Fibroblast of skin of back (primary cell): ENCODE measurements at places on chromosomes 6 and 20.
A peak's percentile ranks its signal among the peaks of the same experiment; 100 is the strongest.

GRCh38 chr6:168968228-168968627, 285.4 kb downstream of the THBS2 start:
- DNase-seq, result peak; percentile 83

- DNase-seq, result no peak
Measured at GRCh38 chr20:63942250-63942951, 13.8 kb downstream of the UCKL1 start.

- peak; percentile 18 for DNase-seq
Measured at GRCh38 chr6:84093441-84094435, 60.2 kb downstream of the MRAP2 start.

GRCh38 chr6:154479351-154479769, 31.1 kb downstream of the CNKSR3 start:
- DNase-seq, result peak; percentile 85

DNA sequence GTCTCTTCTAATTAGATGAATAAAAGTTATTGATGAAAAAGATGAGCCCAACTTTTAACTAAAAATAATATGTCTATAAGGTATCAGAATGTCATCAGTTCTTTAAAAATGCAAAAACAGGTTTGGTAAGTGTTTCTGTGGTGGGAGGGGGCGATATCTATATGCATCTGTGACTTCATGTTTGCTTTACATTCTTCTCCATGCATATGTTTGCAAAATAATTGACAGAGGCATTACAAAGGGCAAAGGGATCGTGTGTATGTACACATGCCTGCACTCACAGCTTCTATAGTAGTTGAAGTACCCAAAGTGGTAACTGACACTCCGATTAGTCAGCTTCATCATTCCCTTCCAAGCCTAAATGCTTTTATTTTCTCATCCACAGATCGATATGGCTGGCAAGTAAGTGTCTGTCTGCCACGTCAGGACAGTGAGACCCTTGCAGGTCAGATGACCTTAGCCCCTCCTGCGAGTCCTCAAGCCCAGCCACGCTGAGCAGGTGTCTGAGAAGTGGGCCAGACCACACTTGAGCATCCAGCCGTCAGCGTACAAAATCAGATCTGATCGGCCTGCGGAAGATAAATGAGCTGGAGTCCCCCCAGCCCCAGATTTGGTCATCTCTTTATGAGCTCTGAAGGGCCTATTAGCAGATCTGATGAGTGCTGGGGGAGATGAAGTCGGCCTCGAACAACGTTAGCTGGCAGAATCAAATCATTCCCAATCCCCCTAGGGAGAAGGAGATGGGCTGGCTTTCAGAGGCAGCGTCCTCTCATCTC, 369.1 kb downstream of the MAFB start:
- DNase-seq, result no peak

DNA sequence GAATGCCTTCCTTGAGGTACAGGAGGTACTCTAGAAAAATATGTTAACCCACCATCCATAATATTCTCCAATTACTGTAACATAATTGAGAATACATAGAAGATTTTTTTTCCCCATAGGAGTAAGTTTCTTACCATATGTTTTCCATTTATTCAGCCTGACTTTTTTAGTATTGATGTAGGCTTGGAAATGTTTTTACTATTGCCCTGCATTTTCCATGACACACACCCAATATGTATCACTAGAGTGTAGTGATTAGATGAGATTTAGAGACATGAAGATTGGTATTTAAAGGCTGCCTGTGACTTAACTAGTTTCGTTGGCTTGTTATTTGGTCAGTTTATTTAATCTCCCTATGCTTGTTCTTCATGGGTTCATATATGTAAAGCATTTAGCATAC, 39.5 kb downstream of the KCNQ5 start:
- DNase-seq, result peak; percentile 19

DNA sequence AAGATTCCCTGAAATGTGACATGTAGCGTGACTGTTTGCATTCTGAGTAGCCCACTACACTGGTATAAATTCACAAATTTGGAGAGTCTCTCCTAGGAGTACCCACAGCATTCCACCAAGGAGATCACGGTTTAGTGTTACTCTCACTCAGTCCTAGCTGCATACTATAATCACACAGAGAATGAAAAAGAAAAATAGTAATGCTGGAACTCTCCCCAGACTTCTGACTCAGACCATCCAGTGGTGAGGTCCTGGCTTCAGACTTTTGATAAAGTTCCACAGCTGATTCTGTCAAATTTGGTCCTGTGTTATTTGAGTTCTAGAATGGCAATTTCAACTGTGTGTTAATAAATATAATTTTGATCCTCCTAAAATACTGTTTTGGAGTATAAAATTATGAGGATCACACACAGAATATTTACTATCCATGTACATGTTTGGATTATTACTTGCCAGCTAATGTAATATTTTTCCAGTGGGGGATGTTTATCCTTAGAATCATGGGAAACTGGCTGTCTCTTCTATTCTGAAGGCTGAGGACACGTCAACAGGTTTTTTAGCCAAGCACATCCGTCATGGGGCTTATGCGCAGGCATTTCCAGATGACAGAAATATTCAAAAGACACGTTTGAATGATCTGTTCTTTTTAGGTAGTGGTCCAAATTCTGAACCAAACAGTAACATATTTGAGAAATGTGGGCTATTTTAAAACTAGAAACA, 5.1 kb upstream of the KIAA0408 start:
- DNase-seq, result peak; percentile 89

GRCh38 chr6:103124471-103124870, 1731.0 kb downstream of the GRIK2 start:
- DNase-seq, result no peak

DNA sequence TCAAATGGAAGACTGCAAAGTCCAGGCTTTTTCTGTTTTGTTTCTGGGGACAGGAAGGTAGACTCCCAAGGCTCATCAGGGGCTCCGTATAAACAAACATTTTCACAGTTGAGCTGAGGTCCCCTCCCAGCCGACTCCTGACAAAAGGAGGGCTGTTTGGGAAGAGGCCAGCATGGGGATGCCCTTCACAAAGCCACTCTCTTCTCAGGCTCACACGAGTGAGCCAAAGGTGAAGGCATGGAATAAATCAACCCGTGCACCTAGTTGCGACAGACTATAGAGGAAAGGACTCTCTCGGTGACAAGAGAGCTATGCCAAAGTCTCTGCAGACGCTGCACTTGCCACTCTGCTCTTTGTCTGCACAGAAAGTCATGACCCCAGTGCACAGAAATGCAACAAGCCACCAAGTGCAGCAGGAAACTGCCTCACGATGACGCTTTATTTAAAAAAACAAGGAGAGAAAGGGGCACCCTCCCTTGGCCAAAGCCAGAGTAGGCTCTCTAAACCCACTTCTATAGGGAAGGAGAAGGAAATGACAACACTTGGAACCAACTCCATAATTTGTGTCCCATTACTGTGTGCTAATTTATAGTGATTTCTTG, 21.0 kb downstream of the JAG1 start:
- peak; percentile 61 for DNase-seq

DNA sequence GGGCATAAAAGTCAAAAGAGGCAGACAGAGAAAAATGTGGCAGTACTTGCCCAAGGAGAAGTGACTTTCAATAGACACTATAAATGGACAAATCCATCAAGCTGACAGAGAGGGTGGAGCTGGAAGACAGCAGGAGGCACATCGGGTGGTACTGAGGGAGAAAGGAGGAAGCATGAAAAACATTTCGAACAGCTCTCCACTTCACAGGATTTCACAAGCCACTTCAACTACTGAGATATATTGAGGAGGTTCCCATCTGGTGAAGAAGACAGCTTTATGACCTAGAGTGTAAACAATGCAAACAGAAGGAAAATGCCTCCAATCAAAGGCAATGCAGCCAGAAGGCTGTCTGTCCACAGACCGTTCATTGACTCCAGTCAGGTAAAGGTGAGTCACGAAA, 259.4 kb upstream of the ECI2 start:
- no peak for DNase-seq

- DNase-seq, result peak; percentile 93
Measured at GRCh38 chr6:112640891-112641290, 293.8 kb downstream of the RFPL4B start.

DNA sequence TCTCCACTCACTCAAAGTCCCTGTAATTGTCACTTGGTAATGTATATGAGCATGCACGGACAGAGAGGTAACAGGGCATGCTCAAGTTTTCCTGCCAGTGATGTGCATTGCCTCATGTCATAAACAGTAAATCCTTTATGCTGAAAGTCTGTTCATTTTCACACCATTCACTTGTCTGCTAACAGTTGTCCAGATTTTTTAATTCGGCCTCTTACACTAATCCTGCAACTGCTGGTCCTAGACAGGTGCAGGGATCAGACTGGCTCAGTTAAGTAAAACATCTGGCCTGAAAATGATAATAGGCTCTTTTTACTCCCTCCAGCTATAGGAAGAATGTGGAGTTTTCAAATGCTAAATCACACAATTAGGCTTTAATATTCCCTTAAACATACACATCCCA, 185.4 kb upstream of the VGLL2 start:
- DNase-seq, result no peak

- DNase-seq, result peak; percentile 42
Measured at GRCh38 chr20:61896058-61896961, 169.4 kb downstream of the TAF4 start.

DNA sequence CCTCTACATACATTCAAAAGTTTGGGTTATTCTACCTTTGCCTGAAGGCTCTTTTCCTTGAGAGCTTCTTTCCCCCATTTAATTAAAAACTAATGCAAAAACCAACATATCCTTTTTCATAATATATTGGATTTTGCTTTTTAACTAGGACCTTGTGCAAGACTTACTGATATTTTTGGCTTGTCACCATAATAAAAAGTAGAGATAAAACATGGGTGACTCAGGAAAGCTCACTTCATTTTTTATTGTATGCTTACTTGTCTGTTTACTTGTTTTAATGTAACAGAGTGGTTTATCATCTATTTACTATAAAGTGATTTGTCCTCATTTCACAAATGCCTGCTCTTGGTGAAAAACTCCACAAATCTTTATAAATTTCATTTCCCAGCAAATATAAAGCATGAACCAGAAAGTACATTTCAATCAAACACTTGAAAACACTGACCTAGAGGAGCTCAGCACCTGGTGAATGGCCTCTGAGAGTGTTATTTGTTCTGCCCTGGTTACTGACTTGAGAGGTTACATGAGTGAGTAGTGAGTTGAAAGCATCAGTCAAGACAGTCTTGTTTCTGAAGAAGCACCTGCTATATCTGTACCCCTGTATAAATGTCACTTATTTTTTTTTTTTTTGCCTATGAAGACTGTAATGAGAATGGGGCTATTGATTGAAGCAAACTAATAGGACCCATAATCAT, 20.8 kb downstream of the ADGRG6 start:
- DNase-seq, result no peak

DNA sequence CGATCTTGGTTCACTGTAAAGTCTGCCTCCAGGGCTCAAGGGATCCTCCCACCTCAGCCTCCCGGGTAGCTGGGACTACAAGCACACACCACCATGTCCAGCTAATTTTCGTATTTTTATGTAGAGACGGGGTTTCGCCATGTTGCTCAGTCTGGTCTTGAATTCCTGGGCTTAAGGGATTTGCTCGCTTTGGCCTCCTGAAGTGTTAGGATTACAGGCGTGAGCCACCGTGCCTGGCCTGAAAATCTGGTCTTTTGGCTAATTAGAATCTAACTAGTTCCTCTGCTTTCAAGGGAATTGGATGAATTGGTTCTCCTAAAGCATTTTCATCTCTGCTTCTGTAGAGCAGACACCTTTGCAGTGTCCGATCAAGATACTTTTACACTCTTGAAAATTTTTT, 51.3 kb downstream of the NCOA3 start:
- no peak for DNase-seq

DNA sequence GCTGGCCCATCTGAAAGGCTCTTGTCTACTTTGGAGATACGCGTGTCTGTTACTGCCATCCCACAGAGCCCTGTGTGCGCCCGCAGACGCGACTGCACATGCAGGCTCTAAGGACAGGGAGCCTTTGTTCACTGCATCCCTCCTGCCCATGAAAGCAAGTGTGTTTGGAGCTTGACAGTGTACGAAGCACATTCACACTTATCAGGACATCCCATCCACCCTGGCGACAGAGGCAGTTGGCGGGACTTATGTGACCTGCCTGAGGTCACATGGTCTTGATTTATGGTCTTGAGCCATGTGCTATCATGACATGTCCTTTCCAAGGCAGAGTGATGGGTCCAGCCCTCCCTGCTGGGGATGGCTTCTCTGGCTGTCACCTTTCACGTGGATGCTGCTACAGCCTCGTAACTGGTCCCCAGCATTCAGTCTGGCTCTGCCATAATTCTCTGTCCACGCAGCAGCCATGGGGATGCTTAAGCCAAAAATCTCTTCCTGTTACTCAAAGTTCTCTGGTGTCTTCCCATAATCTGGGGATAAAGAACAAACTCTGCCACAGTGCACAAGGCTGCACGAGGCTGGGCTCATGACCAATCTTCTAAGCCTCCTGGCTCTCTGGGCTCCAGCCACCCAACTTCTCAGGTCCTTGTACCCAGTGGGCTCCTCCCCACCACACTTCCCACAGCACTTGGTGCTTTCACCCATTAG, 36.3 kb upstream of the FAM83D start:
- no peak for DNase-seq

DNA sequence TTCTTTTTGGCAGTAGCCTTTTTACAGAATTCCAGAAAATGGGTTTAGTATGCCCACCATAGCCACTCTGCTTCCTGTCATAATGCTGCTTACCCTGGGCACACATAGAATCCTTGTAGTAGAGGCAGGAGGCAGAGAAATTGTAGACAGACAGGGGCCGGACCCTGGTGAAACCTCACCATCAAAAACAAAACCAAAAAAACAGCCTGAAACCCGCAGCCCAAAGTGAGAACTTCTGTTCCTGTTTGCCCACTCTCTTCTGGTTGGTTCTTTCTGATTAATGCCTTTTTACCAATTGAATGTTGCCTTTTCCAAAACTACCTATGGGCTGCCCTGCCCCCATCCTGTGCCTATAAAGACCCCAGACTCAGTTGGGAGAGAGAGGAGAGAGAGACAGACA, 188.2 kb downstream of the CDKAL1 start:
- DNase-seq, result no peak

DNA sequence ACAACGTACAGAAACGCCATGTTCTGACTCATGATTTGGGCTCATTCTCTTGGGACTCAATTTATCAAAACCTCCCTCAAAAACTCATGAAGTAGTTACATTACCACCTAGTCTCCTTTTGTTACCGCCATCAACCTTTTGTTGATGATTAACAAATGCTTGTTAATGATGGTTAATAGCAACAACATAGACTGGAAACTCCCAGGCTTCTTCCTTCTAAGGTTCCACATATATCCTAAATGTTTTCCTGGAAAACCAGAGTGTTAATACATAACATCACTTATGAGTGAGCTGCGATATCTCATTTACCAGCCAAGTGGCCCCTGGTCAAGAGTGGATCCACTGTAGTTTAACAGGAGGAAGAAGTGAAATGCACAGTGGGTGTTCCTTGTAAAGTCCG, 176.3 kb downstream of the ERMARD start:
- DNase-seq, result no peak

DNA sequence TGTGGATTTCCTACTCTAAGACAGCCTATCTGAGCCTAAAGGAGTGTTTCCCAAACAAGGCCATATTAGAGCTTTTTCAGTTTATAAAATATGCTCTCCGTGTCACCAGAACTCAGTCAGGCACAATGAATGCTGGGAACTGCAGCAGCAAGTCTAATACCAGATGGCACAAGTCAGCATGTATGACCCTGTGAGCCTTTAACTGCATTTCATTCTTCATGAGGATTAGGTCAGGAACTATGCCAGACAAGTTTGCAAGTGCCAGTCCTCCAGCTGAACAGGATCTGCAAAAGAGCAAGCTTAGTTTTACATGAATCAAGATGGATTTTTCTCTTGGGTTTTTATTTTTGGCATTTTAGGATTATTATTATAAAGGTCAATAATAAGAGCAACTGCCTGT, 66.7 kb upstream of the SAMD5 start:
- DNase-seq, result no peak
